ENCODE measurements at places on chromosomes 6 and 20.

DNA sequence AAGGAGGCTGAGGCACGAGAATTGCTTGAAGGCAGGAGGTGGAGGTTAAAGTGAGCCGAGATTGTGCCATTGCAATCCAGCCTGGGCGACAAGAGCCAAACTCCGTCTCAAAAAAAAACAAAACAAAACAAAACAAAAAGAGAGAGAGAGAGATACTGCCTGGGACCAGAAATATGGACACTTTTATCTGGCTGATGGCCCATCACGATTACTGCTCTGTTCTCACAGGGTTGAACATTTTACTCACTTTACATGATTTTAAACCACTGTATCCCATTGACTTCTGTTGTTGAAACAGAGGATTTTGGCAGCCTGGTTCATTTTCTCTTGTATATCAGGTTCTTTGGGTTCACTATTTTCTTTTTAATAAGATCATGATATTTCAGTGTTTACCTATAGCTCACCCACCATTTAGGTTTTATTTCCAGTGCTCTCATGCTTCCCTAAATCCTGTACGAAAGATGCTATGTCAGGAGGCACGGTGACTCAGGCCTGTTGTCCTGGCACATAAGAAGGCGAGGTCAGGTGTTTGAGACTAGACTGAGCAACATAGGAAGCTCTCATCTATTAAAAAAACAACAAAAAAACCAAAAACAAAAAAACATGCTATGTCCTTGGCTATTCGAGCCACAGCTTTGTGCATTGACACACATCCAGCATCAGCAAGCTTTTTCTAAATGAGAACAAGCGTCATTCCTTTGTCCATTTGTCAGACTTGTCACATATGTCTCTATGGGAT lies 34.5 kb upstream of the RREB1 start:
- no peak for DNase-seq

GRCh38 chr20:51732096-51732791 lies 35.9 kb downstream of the ATP9A start:
- DNase-seq, result no peak

GRCh38 chr20:21546355-21546754 lies 32.5 kb upstream of the NKX2-2 start:
- no peak for DNase-seq

DNA sequence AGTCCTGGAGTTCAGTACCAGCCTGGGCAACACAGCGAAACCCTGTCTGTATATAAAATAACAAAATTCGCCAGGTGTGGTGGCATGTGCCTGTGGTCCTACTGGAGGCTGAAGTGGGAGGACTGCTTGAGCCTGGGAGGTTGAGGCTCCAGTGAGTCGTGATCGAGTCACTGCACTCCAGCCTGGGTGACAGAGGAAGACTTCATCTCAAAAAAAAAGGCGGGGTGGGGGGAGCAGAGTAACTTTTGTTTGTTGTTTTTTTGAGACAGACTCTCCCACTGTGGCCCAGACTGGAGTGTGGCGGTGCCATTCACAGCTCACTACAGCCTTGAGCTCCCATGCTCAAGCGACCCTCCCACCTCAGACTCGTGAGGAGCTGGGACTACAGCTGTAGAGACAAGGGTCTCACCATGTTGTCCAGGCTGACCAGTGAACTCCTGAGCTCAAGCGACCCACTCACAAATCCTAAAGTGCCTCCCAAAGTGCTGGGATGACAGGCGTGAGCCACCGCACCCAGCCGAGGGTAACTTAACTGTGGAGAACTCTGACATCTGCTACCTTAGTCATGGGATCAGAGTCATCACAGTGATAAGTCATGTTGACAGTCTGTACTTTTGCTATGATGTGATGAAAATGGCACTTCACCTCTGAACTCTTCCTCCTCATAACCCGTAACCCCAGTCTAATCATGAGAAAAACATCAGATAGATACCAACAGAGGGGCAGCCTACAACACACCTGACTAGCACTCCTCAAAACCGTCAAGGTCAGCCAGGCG lies 16.5 kb downstream of the PEDS1 start:
- DNase-seq, result no peak

- DNase-seq, result no peak
Measured at GRCh38 chr6:11275598-11275997, 43.1 kb upstream of the NEDD9 start.

- no peak for DNase-seq
Measured at GRCh38 chr20:41428285-41428684, 61.7 kb upstream of the EMILIN3 start.

GRCh38 chr6:148550569-148550968 lies 196.3 kb upstream of the UST start:
- no peak for DNase-seq

DNA sequence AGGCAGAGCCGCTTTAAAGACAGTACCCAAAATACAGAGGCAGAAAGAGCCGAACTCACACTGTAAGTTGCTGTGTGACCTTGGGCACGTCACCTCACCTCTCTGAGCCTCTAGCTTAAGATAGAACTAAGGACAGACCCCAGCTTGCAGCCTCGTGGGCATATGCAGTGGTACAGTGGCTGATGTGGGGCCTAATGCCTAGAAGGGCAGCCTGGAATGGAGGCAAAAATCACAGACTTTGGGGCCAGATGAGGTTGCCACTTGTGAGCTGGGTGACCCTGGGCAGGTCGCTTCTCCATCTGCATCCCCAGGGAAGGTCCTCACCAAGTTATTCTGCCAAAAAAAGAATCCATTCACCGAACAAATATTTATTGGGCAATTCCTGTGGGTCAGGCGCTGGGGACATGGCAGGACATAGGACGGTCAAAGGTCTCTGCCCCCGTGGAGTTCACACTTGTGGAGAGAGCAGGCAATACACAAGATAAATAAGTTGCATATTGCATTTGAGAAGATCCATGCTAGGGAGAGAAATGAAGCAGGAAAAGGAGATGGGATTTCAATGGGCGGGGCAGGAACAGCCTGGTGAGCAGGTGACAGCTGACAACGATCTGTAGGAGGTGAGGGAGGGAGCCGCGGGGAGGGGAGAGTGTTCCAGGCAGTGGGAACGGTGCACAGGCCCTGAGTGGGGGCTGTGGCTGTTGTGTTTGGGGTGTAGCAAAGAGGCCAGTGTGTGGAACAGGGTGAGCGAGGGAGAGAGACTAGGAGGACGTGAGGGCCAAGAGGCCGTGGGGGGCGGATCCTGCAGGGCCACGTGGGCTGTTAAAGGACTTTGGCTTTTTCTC lies 115.2 kb downstream of the CEBPB start:
- no peak for DNase-seq

DNA sequence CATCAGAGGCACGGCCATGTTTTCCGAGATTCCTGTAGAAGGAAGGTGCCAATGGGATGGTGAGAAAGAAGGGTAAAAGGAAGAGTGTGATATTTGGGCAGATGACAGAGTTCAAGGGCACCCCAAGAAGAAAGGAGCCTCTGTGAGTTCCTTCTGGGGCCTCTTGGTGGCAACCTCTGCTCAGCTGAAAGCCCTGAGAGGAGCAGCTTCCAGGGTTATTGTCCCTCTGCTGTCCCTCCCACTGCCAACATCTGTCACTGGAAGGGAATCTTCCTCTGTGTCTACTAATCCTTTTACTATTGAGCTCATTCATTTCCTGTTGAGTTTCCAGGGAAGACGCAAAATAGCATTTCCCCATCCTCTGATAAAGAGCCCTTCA lies 40.0 kb upstream of the KCNK16 start:
- no peak for DNase-seq

DNA sequence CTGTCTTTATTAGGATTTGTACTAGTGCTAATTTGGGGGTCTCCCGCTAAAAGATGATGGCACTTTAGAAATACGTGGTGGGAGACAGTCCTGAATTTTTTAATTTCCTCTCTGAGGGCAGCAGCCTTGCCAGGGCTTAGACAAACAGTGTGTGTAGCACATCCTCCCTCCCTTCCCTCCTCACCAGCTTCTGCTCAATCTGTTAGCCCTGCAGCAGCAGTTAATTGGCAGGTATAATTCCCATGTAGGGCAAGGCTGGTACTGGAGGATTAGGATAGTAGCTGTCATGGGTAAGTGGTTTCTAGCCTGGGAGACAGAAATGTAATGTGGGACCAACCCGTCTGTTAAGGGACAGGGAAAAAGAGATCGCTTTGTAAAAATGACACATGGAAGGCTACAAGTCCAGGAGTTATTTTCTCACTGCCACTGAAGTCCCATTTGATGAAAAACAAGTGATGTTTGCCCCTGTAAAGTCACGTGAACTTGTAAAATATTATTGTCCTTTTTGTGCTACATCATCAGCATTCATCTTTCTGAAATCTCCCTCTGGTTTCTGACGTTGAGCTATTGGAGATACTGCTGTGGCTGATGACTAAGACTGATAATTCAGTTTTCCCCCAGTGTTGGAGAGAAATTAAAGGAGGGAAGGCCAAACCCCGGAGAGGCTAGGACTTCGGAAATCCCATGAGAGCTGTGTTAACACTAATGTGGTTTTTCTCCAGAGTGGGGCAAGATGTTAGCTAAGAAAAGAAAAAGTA lies 40.6 kb downstream of the CTNNBL1 start:
- no peak for DNase-seq

DNA sequence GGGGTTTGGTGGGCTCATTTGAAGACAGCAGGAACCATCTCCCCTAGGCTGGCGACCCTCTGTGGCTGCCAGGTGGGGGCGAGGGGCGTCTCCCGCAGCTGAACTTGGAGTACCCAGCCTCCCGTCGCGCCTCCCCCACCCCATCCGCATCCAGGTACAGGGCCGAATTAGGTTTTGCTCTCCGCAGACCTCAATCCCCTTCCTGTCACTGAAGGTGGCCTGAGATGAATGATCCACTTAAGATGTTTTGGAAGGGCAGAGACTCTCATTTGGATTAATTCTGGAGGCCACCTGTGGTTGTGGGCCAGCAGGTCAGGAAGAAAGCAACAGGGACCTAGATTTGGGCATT lies 493 bp downstream of the CD83 start:
- DNase-seq, result no peak

DNA sequence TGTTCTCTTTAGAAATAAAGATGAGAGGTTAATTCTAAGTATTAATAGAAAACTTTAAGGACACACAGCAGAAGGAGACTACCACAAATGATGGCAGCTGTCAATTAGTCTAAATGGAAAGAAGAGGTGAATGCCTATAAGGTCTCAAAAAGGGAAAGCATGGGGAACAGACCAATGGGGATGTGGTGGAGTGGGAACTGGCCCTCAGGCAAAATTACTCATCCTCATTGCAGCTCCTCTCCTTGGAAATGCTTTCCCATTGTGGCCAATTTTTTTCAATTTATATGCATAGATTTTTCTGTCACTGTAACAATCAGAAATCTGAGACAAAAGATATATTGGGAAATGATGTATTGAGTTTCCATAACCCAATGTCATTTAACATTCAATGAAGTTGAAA lies 222.9 kb upstream of the DEFB112 start:
- DNase-seq, result no peak

GRCh38 chr6:101578306-101578705 lies 184.8 kb downstream of the GRIK2 start:
- no peak for DNase-seq

DNA sequence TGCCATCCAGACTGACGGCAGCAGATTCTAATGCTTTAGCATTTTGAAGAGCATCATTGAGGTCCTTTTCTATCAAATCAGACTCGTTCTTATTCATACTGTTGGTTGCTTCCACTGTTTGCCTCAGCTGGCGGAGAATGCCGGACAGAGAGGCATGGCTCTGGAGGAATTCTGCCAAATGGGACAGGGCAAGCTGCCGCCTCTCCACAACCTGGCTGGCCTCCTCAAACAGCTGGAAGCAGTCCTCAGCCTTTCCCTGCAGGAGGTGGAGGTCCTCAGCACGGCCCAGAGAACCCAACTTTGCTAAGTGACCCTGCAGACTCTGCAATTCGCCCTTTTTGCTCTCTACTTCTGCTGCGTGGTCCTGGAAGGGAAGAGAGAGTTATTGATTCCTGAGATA lies 220.5 kb downstream of the SYNE1 start:
- DNase-seq, result no peak

DNA sequence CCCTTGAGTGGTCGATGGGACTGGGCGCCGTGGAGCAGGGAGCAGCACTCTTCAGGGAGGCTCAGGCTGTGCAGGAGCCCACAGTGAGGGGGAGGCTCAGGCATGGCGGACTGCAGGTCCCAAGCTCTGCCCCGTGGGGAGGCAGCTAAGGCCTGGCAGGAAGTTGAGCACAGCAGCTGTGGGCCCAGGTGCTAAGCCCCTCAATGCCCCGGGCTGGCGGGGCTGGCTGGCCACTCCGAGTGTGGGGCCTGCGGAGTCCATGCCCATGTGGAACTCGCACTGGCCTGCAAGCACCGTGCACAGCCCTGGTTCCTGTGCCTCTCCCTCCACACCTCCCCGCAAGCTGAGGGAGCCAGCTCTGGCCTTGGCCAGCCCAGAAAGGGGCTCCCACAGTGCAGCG lies 948.4 kb upstream of the EYS start:
- no peak for DNase-seq

- DNase-seq, result peak; percentile 22
Measured at GRCh38 chr6:33914645-33915044, 110.8 kb upstream of the MLN start.

Data from SIG-M5 (cell line).